ENCODE measurements at places on chromosomes 2 and 18. TPM values are rescaled to one million over a fixed set of nuclear protein-coding genes. Genes with fewer than 3 reads are reported as not detected.

DNA sequence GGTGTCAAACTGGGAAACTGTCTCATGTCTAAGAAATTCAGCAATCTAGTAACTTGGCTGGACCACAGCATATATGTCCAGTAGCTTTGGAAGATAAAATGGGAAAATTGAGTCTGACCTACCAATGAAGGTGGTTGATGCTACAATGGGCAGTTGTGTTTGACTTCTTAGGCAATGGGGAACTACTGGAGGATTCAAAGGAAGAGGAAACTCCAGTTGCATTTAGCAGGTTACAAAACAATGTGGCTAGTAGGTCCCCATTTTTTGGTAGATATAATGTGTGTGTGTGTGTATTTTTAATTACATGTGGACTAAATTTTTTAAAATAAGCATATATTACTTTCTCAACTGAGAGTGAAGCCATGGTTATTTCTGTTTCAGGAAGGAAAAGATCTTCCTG, 427.7 kb downstream of the NBAS start:
- DNase-seq: no peak

DNA sequence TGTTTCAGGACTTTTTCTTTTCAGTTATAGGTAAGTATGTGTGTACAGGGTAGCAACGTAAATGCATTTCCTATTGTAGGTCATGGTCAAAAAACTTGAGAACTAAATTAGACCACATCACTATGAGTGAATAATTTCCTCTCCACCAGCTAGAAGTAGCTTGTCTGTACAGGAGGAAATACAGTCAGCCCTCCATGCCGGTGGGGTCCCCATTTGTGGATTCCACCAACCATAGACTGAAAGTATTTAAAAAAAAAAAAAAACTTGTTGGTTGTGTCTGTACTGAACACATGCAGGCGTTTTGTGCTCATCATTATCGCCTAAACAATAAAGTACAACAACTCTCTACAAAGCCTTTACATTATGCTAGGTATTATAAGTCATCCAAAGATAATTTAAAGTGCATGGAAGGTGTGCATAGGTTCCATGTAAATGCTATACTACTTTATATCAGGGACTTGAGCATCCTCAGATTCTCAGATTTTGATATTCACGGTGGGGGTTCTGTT, 94.2 kb upstream of the NDUFV2 start:
- DNase-seq: no peak

DNA sequence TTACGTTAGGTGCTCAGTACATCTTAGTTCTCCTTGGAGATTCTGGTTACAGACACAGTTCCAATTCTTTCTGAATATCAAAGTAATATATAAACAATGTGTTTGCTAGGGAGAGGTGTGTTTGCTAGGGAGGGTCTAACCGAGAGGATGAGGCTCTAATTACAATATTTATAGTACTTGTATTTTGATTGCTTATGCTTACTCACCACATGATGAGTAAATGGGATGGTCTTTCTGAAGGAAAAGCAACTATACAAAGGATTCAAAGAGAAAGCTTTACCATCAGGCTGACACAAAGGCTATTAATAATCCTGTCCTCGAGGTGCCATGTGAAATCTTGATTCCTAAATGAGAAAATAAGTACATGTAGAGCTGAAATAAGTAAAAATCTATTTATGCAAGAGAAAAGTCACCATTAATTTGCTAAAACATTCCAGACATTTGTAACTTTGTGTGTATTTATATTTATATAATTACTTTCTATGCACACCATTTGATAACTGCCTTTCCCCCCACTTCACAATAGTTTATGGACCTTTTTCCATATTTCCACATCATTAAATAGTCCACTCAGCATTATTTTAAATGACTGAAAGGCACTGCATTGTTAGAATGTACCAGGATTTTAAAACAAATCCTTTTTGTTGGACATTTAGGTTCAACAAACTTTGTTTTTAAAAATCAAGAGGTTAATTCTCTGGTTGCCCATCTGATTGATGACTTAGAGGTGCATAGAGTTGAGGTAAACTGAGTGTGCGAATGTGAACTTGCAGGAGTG, 94.5 kb upstream of the FN1 start:
- DNase-seq: no peak

DNA sequence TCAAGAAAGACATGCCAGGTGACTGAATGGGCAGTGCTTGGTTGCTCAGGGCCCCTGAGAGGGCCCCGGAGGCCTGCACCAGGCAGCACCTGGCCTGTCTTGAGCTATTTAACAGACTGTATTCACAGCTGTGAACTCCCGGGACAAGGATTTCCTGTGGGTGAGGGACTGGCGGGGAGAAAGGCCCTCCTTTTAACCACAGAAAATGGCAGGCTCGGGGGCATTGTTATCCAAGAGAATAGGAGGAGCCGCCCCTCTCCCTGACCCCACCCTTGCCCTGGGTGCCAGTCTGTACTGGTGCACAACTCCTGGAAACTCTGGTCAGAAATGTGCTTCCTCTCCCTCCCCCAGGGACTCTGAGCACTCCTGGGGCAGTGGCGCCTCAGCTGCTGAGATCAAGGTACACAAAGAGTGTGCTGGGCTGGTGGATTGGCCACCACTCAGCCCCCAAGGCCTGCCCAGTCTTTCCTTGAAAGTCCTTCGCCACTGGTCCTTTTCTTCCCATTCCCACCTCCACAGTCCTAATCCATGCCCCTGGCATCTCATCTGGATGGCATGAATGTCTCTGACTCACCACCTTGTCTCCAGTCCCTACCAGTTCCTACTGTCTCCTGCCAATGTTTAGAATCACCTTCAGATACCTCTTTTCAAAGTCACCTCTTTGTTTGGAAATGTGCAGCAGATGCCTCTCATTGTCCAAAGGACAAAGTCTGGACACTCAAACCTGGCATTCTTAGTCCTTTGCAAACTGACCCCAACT, 19.6 kb upstream of the EPAS1 start:
- no peak for DNase-seq

Gene MAP4K3
- total RNA-seq: 54.2 TPM

Gene SCYGR6
- not detected for total RNA-seq

Gene NAT8
- not detected for total RNA-seq

Measured in Caki2 (cell line).